ENCODE measurements at places on chromosomes 13 and 19.

DNA sequence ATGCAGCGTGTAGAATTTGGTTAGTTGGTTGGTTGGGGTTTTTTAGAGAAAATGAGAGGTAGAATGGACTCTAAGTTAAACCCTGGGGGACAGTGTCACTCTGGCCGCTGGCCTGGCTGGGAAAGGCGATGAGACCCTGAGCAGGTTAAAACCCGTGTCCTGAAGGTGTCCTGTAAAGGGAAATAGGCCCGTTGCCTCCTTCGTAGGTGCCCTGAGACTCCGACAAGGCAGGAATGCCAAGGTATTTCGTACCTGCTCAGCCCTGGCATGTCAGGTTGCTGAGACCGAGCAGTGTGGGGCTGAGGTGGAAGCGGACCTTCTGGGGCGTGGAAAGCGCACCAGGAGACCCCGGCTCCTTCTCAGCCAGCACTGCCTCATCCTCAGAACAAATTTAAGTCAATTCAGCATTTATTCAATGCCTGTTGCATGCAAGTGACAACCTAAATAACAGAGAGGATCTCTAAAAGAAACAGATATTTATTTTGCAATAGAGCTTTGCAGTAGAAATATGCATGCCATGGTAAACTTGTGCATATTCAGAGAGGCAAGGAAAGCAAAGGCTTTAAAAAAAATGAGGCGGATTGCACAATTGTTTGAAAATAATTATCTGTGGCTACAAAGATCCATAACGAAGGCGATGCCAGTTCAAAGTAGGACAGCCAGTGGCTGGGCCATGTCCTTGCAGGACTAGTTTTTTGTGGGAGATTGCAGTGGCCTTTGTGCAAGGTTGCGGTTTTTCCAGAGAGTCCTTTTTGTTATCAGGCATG is 1.4 kb upstream of the RAB20 start:
- DNase-seq: no peak

DNA sequence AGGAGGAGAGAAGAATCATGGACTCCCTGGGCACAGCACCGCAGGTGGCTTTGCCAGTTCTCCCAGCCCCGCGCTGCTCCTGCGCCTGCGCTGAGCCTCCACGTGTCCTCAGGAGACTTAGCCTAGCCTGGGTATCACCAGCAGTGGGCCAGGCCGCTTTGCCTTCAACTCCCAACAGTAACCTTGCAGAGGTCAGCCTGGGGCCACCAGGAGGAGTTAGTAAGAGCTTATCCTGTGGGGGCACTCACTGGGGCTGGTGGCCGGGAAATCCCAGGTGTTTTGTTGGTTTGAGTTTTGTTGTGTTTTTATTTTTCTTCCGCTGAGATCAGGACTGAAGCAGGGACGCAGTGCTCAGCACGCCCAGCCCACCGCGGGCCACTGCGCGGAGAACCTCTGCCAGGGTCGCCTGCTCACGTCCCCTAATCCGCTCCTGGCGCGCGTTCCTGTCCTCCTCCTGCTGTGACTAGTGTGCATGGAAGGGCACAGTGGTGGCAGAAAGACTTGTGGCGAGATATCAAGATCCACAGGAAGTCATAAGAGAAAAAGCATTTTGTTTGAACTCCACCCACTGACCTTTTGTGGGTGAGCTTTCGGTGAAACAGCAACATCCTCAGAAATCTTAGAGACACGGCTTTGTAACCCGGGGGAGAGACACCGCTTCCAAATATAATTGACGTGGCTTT is 207.4 kb upstream of the RFC3 start:
- peak; percentile 58 for DNase-seq

GRCh38 chr13:66076417-66076816 is 1153.7 kb downstream of the PCDH9 start:
- DNase-seq: no peak

DNA sequence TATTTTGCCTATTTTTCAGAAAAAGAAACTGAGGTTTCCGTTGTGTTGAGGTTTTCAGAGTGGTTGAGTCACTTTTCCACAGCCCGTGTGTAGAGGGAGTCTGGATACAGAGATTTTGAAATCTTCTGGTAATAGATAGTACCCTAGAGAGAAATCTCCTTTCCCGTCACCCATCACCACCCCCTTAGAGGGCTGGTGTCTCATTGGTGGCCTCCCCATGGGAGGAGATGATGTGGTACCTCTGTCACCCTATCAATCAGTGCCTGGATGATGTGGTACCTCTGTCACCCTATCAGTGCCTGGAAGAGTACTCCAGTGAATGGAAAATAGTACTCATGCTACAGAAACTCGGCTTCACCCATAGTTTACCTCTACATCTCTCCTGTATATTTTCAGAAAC is 42.2 kb upstream of the SERP2 start:
- no peak for DNase-seq

GRCh38 chr13:52652980-52653303 is 306 bp downstream of the SUGT1 start:
- DNase-seq: no peak

GRCh38 chr13:23634897-23635296 is 64.7 kb downstream of the TNFRSF19 start:
- DNase-seq: no peak

- no peak for DNase-seq
Observed at GRCh38 chr19:49497789-49498103, 1.5 kb downstream of the RPS11 start.

- DNase-seq: no peak
Observed at GRCh38 chr13:40583738-40584137, 82.7 kb downstream of the FOXO1 start.

GRCh38 chr13:49679246-49679645 is 12.0 kb downstream of the EBPL start:
- DNase-seq: no peak

GRCh38 chr13:76663592-76664335 is 222.4 kb downstream of the KCTD12 start:
- no peak for DNase-seq

DNA sequence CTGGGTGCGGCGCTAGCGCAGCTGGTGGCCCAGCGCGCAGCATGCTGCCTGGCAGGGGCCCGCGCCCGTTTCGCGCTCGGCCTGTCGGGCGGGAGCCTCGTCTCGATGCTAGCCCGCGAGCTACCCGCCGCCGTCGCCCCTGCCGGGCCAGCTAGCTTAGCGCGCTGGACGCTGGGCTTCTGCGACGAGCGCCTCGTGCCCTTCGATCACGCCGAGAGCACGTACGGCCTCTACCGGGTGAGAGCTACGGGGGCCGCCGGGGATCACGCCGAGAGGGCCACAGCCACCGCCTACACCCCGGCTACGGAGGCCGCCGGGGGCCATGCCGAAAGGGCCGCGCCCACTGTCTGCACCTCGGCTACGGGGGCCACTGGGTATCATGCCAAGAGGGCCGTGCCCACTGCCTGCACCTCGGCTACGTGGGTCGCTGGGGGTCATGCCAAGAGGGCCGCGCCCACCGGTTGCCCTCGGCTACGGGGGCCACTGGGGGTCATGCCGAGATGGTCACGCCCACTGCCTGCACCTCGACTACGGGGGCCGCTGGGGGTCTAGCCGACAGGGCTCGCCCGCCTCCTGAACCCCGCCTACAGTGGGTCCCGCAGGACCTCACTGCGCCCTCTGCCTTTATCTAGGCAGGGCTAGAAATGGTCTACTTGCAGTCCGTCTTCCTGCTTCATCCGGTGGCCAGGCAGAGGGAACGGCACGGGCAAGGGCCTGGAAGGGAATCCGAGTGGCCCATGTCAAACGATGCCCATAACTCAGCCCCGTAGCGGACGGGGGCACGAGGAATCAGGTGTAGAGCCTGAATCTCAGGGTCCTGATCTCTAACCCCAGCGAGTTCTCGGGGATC is 500 bp downstream of the PGLS start:
- DNase-seq: peak; percentile 90

GRCh38 chr19:50909240-50910070 is 1.7 kb downstream of the KLK4 start:
- DNase-seq: peak; percentile 45

DNA sequence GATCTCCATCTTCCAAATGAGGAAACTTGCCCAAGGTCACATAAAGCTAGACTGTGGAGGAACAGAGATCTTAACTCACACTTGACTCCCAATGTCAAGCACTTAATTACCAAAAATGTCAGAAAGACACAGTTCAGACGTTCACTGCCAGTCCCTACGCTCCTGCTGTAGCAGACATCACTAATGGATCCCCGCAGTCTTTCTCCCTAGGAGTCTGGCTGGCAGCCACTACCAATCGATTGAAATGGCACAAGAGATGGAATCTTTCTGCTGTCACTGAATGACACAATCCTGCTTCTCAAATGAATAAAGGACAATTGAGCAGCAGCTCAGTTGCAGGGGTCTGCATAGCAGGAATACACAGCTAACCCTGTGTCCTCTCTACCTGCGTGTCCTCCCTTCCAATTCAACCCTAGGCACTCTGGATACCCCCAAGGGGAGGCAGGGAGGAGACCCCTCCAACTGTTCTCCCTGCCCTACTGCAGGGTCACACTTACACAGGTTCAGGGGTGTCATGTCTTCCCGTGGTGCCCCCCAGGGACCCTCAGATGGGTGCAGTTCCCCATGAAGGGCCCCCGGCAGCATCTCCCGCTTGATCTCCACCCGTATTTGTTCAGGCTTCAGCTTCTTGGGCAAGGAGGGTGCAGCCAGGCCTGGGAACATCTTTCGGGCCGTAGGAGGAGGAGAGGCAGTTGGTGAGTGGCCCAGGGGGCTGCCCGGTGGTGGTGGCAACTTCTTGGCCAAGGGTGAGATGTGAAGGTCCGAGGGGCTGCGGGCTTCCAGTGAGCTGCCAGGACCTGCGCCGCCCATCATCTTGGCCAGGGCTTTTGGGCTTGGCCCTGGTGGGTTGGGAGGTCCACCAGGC is 7.9 kb upstream of the AKAP8L start:
- DNase-seq: peak; percentile 13

GRCh38 chr13:98792785-98793495 is 40.5 kb upstream of the SLC15A1 start:
- DNase-seq: no peak

DNA sequence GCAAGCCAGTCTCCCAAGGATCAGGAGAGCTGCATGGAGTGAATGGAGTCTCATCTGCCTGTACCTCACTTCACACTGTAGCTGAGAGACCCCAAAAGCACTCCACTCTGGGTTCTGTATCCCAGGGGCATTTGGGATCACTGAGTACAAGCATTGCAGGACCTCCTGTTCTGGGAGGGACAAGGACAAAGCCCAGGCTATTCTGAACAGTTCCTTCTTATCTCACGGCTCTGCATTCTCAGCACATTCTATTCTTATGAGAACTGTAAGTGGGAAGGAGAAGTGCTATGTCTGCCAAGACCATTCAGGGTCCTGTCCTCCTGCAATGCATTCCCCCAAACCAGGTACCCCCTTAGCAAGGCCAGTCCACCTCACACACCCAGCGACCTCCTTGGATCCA is 42.8 kb downstream of the RNF6 start:
- DNase-seq: no peak

DNA sequence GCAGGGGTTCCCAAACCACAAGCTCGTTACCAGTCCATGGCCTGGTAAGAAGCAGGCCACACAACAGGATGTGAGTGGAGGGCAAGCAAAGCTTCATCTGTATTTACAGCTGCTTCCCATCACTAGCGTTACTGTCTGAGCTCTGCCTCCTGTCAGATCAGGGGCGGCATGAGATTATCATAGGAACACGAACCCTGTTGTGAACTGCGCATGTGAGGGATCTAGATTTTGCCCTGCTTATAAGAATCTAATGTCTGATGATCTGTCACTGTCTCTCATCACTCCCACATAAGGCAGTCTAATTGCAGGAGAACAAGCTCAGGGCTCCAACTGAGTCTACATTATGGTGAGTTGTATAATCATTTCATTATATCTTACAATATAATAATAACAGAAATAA is 677.4 kb upstream of the SLITRK6 start:
- no peak for DNase-seq

GRCh38 chr19:44367024-44367423 is 10.5 kb upstream of the ZNF112 start:
- no peak for DNase-seq

- no peak for DNase-seq
Observed at GRCh38 chr13:91375116-91375729, 23.2 kb upstream of the GPC5 start.

DNA sequence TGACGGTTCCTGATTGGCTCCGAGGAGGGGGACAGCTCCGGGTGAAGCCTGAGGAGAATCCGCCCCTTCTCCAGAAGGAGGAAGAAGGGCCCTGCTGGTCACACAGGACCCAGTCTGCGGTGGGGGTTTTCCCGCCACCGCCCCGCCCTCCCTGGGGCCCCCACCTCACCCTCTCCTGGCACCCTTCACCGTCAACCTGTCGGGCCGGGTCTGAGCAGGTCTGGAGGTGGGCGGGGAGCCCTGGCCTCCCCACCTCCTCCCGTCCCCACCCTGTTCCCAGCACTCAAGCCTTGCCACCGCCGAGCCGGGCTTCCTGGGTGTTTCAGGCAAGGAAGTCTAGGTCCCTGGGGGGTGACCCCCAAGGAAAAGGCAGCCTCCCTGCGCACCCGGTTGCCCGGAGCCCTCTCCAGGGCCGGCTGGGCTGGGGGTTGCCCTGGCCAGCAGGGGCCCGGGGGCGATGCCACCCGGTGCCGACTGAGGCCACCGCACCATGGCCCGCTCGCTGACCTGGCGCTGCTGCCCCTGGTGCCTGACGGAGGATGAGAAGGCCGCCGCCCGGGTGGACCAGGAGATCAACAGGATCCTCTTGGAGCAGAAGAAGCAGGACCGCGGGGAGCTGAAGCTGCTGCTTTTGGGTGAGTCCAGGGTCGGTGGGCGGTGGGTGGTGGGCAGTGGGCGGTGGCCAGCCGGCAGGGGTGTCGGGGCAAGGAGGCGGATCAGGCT is at the start of gene GNA15:
Gene GNA15 (plus strand): TSS at position 73 of the 723 bp plus-strand sequence. CDS start 418 bp downstream, at position 491.
- no peak for DNase-seq

- no peak for DNase-seq
Observed at GRCh38 chr13:112532837-112533745, 54.9 kb downstream of the TUBGCP3 start.

DNA sequence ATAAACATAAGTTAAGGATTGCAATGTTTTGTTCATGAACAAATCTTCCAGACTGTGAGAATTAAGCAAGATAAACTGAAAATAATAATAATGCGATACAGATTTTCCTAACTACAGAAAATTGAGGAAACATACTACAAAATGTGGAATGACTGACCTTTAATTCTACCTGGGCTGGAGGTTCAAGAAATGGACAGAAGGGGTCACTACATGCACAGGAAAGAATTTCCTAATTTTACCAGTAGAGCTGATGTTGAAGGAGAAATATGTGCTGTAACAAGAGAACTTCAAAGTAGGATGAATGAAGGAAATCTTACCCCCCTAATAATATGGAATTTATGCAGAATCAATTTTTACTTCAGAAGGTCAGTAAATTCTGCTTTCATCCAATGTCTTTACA is 62.3 kb downstream of the ZNF627 start:
- DNase-seq: no peak

- DNase-seq: no peak
Observed at GRCh38 chr13:50078231-50078894, 63.1 kb downstream of the KCNRG start.

- peak; percentile 64 for DNase-seq
Observed at GRCh38 chr19:42529248-42529764, 1.0 kb upstream of the CEACAM1 start.
